Stomach (tissue), 19 donors: ENCODE measurements at places on chromosomes 1 and 21. TPM values are rescaled to one million over a fixed set of nuclear protein-coding genes. Genes with fewer than 3 reads are reported as not detected.

Gene RAP1GAP
- 21.1 TPM for total RNA-seq

Gene CASQ2
- total RNA-seq = 7.0 TPM

Gene HIPK1
- 42.0 TPM for total RNA-seq

Gene OLFML2B
- 1.7 TPM for total RNA-seq

DNA sequence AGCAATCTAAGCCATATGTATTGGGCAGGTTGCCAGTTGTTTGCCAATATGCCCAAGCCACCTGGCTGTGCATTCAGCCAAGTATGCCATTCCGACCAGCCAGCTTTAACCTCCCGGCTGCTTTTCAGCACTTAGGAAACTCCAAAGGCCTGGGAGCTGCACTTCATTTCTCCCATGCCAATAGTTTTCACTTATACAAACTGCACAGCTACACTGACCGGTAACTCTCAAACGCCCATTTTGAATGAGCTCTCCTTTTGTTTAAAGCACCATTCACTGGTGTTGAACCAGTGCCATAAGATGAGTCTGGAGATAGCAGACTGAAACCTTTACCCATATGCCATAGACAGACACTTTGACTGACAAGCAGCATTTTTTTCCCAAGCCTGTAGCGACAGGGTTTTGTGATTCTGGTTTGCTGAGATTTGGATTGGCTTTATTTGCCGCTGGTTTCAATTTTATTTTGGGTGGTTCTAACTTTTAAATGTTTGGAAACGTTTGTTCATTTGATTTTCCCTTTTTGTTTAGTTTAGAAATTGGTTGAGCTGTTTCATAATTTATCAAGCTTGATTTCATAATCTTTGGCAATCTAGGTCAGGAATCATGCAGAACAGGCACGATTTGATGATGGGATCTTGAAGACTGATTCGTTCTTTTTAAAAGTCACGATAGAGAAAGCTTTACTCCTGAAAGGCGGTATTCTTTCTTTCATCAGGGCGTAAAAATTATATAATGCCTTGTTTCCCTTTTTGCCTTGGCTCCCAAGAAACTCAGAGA, 144.6 kb downstream of the NFIA start:
- peak; percentile 24 for DNase-seq

Gene SERBP1
- 146 TPM for total RNA-seq

Gene CDC20
- 22.3 TPM for total RNA-seq

GRCh38 chr1:24043345-24044032, 63.4 kb upstream of the SRSF10 start:
- DNase-seq = no peak

- DNase-seq = peak; percentile 70
Observed at GRCh38 chr1:24742090-24742938, 2.9 kb upstream of the CLIC4 start.

GRCh38 chr1:39850606-39851216, 32.6 kb downstream of the TRIT1 start:
- DNase-seq = peak; percentile 29
